ENCODE measurements at places on chromosomes 2 and 18. TPM values are rescaled to one million over a fixed set of nuclear protein-coding genes. Genes with fewer than 3 reads are reported as not detected.

GRCh38 chr2:232636788-232637420 lies 3.5 kb downstream of the EFHD1 start:
- no peaks in the 10 kb centered on the region for H3K4me1 ChIP-seq
- H3K27ac ChIP-seq: no peak overlapping the region
- no peak overlapping the region for H3K4me3 ChIP-seq
- 0 out of 2 replicates have a peak, but pooled peaks cover 4% of the 10 kb centered on the region for H3K36me3 ChIP-seq
- H3K27me3 ChIP-seq: peaks cover 22% of the 10 kb centered on the region
- DNase-seq: no peak

DNA sequence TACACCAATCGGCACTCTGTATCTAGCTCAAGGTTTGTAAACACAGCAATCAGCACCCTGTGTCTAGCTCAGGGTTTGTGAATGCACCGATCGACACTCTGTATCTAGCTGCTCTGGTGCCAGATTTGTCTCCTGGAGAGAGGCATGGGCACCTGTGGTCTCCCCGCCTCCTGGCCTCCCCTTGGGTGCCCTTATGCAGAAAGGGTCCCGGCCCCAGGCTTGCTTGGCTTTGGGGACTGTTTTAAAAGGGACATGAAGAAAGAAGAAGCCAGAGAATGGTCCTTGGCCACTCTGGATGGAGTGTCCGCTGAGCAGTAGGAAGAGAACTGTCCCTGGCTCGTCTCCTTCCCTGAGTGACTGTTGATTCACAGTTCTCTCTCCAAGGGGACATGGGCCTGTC lies 11.5 kb upstream of the ALPP start:
- H3K27me3 ChIP-seq: no peaks in the 10 kb centered on the region
- DNase-seq: no peak
- peaks cover 3% of the 10 kb centered on the region for H3K4me1 ChIP-seq
- H3K27ac ChIP-seq: no peak overlapping the region
- peaks cover 2% of the 10 kb centered on the region for H3K36me3 ChIP-seq
- H3K4me3 ChIP-seq: no peak overlapping the region

- H3K36me3 ChIP-seq: peaks cover 4% of the 10 kb centered on the region
- H3K4me1 ChIP-seq: no peaks in the 10 kb centered on the region
- H3K4me3 ChIP-seq: no peak overlapping the region
- H3K27ac ChIP-seq: no peak overlapping the region
Measured at GRCh38 chr2:230942371-230942770, 17.3 kb upstream of the GPR55 start.

GRCh38 chr18:70732188-70732587 lies 443.3 kb downstream of the SOCS6 start:
- H3K27ac ChIP-seq: no peak overlapping the region
- H3K4me1 ChIP-seq: no peaks in the 10 kb centered on the region
- no peak for DNase-seq
- no peaks in the 10 kb centered on the region for H3K27me3 ChIP-seq
- H3K4me3 ChIP-seq: no peak overlapping the region

DNA sequence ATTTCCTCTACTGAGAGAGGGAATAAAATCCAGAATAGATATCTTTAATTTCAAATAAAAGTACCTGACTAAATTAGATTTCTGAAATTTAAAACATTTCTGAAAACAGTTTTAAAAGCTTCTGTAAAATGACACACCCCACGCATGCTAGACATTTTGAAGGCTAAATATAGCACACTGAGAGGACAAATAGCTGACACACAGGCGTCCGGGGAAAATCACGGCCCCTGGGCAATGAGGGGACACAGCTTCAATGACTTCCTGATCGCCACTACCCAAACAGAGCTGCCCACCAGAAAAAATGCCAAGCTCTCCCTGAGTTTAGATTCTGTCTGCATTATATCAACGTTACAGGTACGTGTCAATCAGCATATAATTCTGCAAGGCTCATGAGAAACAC lies 10.9 kb downstream of the TBC1D8 start:
- H3K36me3 ChIP-seq: peaks cover 7% of the 10 kb centered on the region
- H3K4me3 ChIP-seq: no peak overlapping the region

DNA sequence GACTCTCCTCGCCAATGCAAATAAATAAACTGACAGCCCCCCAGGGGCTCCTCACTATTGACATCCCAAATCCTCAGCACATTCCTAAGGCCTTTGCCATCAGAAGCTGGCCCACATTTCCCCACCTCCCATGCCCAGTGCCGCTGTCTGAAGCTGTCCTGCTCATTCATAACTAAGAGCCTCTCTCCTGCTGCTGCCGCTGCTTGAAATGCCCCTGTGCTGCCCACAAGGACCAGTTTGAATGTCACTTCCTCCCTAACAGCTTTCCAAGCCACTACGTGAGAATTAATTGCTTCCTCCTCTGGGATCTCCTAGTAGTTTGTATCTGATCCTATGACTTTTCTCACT lies 151.6 kb upstream of the CAPN13 start:
- H3K27ac ChIP-seq: no peak overlapping the region
- no peak overlapping the region for H3K4me3 ChIP-seq
- no peaks in the 10 kb centered on the region for H3K4me1 ChIP-seq
- no peaks in the 10 kb centered on the region for H3K36me3 ChIP-seq

- H3K27me3 ChIP-seq: no peaks in the 10 kb centered on the region
- H3K27ac ChIP-seq: no peak overlapping the region
- no peak overlapping the region for H3K4me3 ChIP-seq
- peaks cover 1% of the 10 kb centered on the region for H3K36me3 ChIP-seq
- DNase-seq: no peak
- 0 out of 2 replicates have a peak, but pooled peaks cover 2% of the 10 kb centered on the region for H3K4me1 ChIP-seq
Measured at GRCh38 chr2:9247786-9248185, 41.2 kb downstream of the ASAP2 start.

DNA sequence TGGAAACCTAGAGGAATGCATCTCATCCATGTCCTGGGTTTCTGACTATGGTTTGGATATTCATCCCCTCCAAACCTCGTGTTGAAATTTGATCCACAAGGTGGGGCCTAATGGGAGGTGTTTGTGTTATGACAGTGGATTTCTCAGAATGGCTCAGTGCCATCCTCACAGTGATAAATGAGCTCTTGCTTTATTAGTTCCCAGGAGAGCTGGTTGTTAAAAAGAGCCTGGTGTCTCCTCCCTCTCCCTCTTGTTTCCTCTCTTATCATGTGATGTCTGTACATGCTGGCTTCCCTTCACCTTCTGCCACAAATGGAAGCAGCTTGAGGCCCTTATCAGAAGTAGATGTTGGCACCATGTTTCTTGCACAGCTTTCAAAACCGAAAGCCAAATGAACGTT lies 424.3 kb downstream of the DCC start:
- H3K27ac ChIP-seq: no peak overlapping the region
- H3K4me1 ChIP-seq: no peaks in the 10 kb centered on the region
- no peaks in the 10 kb centered on the region for H3K27me3 ChIP-seq
- no peak overlapping the region for H3K4me3 ChIP-seq

- peaks cover 9% of the 10 kb centered on the region for H3K36me3 ChIP-seq
- peak; percentile 74 for DNase-seq
- no peaks in the 10 kb centered on the region for H3K27me3 ChIP-seq
- no peaks in the 10 kb centered on the region for H3K4me1 ChIP-seq
- H3K27ac ChIP-seq: no peak overlapping the region
Measured at GRCh38 chr2:62705859-62706720, 577 bp downstream of the EHBP1 start.

DNA sequence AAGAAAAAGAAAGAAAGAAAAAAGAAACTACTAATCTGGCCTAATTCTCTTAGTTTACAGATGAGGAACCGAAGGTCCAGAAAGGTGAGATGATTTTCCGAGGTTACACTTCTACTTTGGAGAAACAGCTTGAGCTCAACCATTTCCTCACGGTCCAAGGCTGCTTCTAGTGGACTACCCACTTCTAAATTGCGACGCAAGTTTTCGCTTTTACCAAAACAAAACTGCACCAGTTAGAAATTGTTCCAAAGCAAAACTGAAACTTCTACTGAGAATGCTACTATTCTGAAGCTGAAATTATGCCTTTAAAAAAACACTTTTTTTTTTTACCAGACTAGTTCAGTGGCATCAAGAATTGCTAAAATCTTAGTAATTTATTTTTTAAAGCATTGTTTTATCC lies 101.6 kb downstream of the INO80D start:
- no peaks in the 10 kb centered on the region for H3K4me1 ChIP-seq
- no peaks in the 10 kb centered on the region for H3K27me3 ChIP-seq
- no peak overlapping the region for H3K4me3 ChIP-seq
- H3K27ac ChIP-seq: no peak overlapping the region
- H3K36me3 ChIP-seq: no peaks in the 10 kb centered on the region

DNA sequence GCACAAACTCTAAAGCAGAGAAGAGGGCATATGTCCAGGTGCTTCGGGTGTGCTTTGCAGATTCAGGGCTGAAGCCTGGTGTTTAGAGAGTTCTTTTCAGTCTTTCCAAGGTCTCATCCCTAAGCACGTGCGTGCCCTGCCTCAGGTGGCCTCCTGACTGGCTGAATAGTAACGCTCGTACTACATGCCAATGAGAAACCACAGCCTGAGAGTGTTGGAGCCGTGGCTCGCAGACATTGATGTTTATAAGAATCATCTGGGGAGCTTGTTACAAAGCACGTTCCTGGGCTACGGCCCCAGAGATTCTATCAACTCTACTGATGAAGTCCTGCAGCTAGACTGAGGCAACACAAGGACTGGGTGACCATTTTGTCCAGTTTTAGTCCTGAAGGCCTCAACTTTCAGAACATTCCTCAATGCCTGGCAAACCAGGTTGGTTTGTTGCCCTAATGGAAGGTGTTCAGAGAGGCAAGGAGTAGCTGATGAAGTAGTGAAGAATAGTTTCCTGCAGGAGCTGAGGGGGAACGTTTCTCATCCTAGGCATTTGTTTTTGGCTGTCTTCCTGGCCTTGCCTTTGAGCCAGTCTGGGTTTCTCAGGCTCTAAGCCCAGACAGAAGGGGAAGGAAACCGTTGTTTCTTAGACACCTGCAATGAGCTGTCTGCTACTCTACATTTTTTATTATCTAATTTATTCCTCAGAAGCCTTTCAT lies 31.5 kb upstream of the HAAO start:
- H3K4me1 ChIP-seq: no peaks in the 10 kb centered on the region
- H3K4me3 ChIP-seq: no peak overlapping the region
- H3K27me3 ChIP-seq: no peaks in the 10 kb centered on the region
- no peak overlapping the region for H3K27ac ChIP-seq
- DNase-seq: no peak

DNA sequence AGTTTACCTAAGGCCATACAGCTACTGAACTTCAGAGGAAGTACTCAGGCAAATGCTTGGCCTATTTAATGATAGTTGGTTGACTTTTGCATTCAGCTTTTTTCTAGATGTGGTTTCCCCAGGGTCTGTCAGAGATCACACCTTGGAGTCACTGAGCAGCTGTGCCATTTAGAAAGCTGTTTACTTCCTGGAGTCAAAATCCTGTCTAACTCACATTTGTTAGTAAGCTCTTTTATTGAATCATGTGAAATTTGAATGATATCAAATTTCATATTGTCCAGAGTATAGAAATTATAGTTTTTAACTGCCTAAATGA lies 7.6 kb upstream of the TRIB2 start:
- no peak overlapping the region for H3K27ac ChIP-seq
- H3K4me1 ChIP-seq: no peaks in the 10 kb centered on the region
- H3K36me3 ChIP-seq: no peaks in the 10 kb centered on the region
- H3K27me3 ChIP-seq: no peaks in the 10 kb centered on the region
- DNase-seq: no peak

- H3K27me3 ChIP-seq: no peaks in the 10 kb centered on the region
- no peak overlapping the region for H3K27ac ChIP-seq
- H3K4me1 ChIP-seq: no peaks in the 10 kb centered on the region
Measured at GRCh38 chr2:170468557-170468956, 246.6 kb upstream of the SP5 start.

DNA sequence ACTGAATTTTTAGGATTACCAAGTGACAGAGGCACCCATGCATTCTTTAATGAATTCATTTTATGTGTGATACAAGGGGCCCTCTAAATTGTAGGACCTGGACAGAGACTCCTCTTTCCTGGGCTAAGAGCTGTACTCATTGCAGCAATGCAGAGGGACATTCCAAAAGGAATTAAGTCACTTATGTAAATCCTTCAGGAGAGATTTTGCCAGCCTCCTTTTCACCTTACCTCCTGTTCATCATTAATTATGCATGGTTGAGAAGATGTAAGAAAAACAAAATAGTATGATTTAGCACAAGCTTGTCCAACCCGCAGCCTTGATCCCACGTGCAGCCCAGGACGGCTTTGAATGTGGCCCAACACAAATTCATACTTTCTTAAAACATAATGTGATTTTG lies 84.5 kb upstream of the TANK start:
- no peaks in the 10 kb centered on the region for H3K4me1 ChIP-seq
- H3K27ac ChIP-seq: no peak overlapping the region
- no peaks in the 10 kb centered on the region for H3K36me3 ChIP-seq
- DNase-seq: no peak

GRCh38 chr2:23409248-23409647 lies 24.3 kb downstream of the KLHL29 start:
- no peak overlapping the region for H3K4me3 ChIP-seq
- no peak for DNase-seq
- H3K27ac ChIP-seq: no peak overlapping the region

- peaks cover 2% of the 10 kb centered on the region for H3K36me3 ChIP-seq
- H3K4me3 ChIP-seq: no peak overlapping the region
- no peak overlapping the region for H3K27ac ChIP-seq
- no peak for DNase-seq
- no peaks in the 10 kb centered on the region for H3K4me1 ChIP-seq
Measured at GRCh38 chr2:116988303-116988702, 826.2 kb upstream of the DDX18 start.

GRCh38 chr2:94874277-94874997 lies 3.2 kb downstream of the TEKT4 start:
- no peak overlapping the region for H3K27ac ChIP-seq
- no peaks in the 10 kb centered on the region for H3K36me3 ChIP-seq
- peak; percentile 51 for DNase-seq
- H3K4me3 ChIP-seq: no peak overlapping the region
- H3K4me1 ChIP-seq: no peaks in the 10 kb centered on the region

DNA sequence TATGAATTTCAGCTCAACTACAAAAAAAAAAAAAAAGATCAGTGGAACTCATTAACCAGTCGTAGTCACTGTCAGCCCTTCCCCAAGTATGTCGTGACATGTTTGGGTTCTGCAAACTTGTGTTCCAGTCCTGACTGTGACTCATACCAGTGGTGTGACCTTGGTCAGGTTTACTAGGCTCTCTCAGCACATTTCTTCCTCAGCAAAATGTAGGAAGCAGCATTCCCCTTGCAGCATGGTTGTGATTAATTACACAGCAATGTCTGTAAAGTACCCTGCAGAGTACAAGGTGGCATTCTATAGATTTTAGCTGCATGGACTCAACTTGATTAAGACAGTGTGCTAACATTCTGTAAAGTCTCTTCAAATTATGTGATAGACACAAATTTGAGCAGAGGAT lies 156.9 kb downstream of the LAMA1 start:
- no peaks in the 10 kb centered on the region for H3K4me1 ChIP-seq
- no peak for DNase-seq
- no peak overlapping the region for H3K4me3 ChIP-seq
- H3K36me3 ChIP-seq: peaks cover 66% of the 10 kb centered on the region

PTPRN gene
- 6.3 TPM for total RNA-seq

DSG4 gene
- total RNA-seq: not detected

ALPG gene
- total RNA-seq: 1.4 TPM

ABCG5 gene
- total RNA-seq: not detected

CFC1 gene
- 0.22 TPM for total RNA-seq

LOXL3 gene
- 29.8 TPM for total RNA-seq

RBM45 gene
- 13.9 TPM for total RNA-seq

CHRNG gene
- not detected for total RNA-seq

NTSR2 gene
- total RNA-seq: not detected

TTL gene
- 57.8 TPM for total RNA-seq

AKAIN1 gene
- not detected for total RNA-seq

LRP1B gene
- total RNA-seq: not detected

GKN2 gene
- not detected for total RNA-seq

Measured in H9 (cell line).